Activated CD4-positive, CD25-positive, alpha-beta regulatory T cell treated with anti-CD3 and anti-CD28 coated beads, Interleukin-2, amount 50 U/mL, for 24 hours (primary cell): ENCODE measurements at places on chromosomes 12 and 14.

- no peak for ATAC-seq
These were observed 17.6 kb upstream of the TBC1D30 start for GRCh38 chr12:64806593-64807460.

DNA sequence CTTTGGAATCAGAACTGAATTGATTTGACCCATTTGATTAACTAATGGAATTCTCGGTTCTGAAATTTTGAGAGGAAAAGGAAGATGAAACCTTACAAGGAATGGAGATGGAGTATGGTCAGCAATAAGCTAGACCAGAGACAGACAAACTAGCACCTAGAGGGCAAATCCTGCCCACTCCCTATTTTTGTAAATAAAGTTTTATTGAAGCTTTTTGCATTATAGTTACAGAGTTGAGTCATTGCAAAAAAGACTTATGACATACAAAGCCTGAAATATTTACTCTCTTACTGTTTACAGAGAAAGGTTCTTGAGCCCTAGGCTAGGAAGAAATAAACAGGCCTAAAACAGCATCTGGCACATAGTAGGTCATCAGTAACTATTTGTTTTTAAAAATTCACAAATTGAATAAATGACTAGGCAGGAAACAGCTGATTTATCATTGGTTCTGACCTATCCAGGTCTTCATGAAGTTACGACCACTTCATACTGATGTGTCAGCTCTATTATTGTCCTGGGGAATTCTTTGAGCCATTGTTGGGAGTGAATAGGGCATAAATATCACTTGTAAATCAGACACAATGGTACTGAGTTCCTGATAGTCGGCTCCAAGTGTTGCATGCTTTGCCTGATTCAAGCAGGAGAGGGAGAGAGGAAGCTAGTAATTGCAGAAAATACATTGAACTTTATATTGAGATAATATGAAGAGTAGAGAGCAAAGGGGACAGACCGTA, 14.6 kb upstream of the STAB2 start:
- ATAC-seq: no peak

- peak; percentile 46 for ATAC-seq
These were observed 21.9 kb upstream of the MAP1LC3B2 start for GRCh38 chr12:116537101-116537904.

DNA sequence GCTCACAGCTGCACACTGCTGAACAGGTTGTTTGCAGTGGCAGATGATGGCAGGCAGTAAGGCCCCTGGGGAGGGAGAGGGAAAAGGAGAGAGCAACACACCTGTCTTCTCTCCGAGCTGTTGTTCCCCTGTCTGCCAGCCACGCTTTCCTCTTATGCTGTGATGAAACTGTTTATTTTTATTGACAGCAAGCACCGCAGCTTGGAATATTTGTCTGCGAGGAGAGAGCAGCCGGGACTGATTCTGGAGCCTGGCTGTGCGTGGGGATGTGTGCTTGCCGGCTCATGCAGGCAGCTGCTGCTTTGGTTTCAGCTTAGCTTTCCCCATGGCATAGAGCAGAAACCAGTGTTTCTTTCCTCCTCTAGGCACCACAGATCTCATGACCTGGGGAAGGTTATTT, 58.7 kb upstream of the KCNA5 start:
- no peak for ATAC-seq

- no peak for ATAC-seq
These were observed 946.2 kb downstream of the BCL11B start for GRCh38 chr14:98325761-98326160.
